Mucosa of gallbladder (tissue), 1 donor: ENCODE measurements at places on chromosomes 7 and 10. TPM values are rescaled to one million over a fixed set of nuclear protein-coding genes. Genes with fewer than 3 reads are reported as not detected.

Gene ZFYVE27
- 49.8 TPM for total RNA-seq

Gene CPED1
- total RNA-seq: 58.6 TPM

Gene MYO3A
- total RNA-seq: 0.06 TPM

Gene PNLIP
- total RNA-seq: 5.4 TPM
